ENCODE measurements at places on chromosomes 11 and 22.

DNA sequence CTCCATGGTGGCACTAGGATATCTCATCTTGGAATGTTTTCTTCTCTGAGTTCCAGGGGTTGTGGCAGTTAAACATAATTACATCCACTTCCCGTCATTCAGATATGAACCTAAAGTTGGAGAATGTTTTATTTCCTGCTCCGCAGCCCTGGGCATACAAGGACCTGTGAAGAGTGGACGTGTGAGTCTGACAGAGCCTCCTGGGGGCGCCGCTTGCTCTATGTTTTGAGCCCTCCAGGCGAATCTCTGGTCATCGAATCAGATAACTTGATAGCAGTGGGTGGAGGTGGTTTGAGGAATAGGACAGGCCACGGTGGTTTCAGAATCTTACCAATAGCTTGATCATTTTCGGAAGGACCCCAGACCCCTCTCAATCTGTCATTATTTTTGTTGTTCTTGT lies 174.2 kb downstream of the NTM start:
- no peak for DNase-seq
- no peak overlapping the region for H3K27ac ChIP-seq
- H3K27me3 ChIP-seq, result no peaks in the 10 kb centered on the region

DNA sequence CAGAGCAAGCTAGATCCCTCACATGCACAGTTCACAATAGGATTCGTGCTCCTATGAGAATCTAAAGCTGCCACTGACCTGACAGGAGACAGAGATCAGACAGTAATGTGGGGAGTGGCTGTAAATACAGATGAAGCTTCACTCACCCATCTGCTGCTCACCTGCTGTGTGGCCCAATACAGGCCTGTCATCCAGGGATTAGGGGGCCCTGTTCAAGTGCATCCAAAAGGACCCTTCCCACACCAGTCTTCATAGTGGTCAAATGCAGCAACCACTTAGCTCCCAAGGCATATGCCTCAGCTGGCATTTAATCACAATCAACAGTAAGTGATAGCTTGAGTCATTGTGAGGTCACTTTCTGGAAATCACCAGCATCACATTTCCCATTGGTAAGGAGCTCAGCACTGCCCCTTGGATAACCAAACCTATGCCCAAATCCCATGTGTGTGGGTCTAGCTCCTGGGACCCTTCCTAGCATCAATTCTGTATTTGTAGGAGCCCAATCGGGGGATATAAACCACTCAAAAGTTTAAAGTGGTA lies 65.6 kb downstream of the OR4C45 start:
- no peak overlapping the region for H3K27ac ChIP-seq
- H3K4me3 ChIP-seq, result no peak overlapping the region
- no peaks in the 10 kb centered on the region for H3K4me1 ChIP-seq
- no peaks in the 10 kb centered on the region for H3K27me3 ChIP-seq
- no peaks in the 10 kb centered on the region for H3K36me3 ChIP-seq

- no peak overlapping the region for H3K4me3 ChIP-seq
- no peaks in the 10 kb centered on the region for H3K27me3 ChIP-seq
- H3K36me3 ChIP-seq, result no peaks in the 10 kb centered on the region
- no peak for DNase-seq
- H3K4me1 ChIP-seq, result no peaks in the 10 kb centered on the region
- no peak overlapping the region for H3K27ac ChIP-seq
These were observed 41.2 kb upstream of the SYT7 start for GRCh38 chr11:61621917-61622585.

DNA sequence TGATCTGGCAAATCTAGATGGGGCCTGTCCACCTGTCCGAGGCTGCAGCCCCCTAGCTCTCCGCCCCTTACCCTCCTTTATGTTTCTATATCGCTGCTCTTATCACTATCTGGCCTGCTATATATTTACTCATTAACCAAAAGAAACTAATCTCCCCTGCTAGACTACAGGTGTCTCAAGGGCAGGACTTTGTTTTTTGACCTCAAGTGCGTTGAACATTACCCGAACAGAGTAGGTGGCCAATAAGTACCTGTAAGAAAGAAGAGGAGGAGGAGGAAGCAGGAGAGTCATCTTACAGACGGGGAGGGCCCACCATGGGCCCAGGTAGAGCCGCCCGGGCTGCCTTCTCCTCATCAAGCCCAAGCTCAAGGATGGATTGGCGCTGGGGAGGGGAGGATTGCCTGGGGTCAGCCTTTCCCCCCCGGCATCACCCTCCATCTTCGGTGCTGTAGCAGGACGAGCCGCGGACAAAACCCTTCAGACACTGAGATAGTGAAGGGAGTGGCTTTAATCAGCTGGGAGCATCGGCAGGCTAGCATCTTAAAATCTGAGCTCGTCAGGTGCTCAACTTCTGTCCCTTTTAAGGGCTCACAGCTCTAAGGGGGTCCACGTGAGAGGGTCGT lies 1.2 kb upstream of the P2RY6 start:
- no peak overlapping the region for H3K4me3 ChIP-seq
- no peak overlapping the region for H3K27ac ChIP-seq
- H3K4me1 ChIP-seq, result no peaks in the 10 kb centered on the region
- H3K36me3 ChIP-seq, result no peaks in the 10 kb centered on the region

- peak overlapping the region; percentile 75 for H3K27ac ChIP-seq
- DNase-seq, result peak; percentile 70
These were observed 1.6 kb downstream of the SUN2 start for GRCh38 chr22:38753948-38754750.

- H3K4me3 ChIP-seq, result no peak overlapping the region
- H3K27ac ChIP-seq, result no peak overlapping the region
- peaks cover 1% of the 10 kb centered on the region for H3K36me3 ChIP-seq
- H3K4me1 ChIP-seq, result no peaks in the 10 kb centered on the region
- H3K27me3 ChIP-seq, result no peaks in the 10 kb centered on the region
These were observed 8.8 kb upstream of the DNAJB13 start for GRCh38 chr11:73942010-73942409.

GRCh38 chr11:39678996-39679395 lies 1780.5 kb downstream of the LRRC4C start:
- no peak overlapping the region for H3K27ac ChIP-seq
- H3K4me1 ChIP-seq, result no peaks in the 10 kb centered on the region
- no peak overlapping the region for H3K4me3 ChIP-seq
- no peak for DNase-seq
- H3K27me3 ChIP-seq, result no peaks in the 10 kb centered on the region

GRCh38 chr22:39169797-39170466 lies 17.5 kb upstream of the CBX7 start:
- H3K4me1 ChIP-seq, result peaks cover 45% of the 10 kb centered on the region
- H3K4me3 ChIP-seq, result no peak overlapping the region
- H3K27ac ChIP-seq, result no peak overlapping the region
- no peak for DNase-seq
